ENCODE measurements at places on chromosomes 3 and 15.

GRCh38 chr3:186108106-186108940 is 566 bp downstream of the ETV5 start:
- DNase-seq, result peak; percentile 52

DNA sequence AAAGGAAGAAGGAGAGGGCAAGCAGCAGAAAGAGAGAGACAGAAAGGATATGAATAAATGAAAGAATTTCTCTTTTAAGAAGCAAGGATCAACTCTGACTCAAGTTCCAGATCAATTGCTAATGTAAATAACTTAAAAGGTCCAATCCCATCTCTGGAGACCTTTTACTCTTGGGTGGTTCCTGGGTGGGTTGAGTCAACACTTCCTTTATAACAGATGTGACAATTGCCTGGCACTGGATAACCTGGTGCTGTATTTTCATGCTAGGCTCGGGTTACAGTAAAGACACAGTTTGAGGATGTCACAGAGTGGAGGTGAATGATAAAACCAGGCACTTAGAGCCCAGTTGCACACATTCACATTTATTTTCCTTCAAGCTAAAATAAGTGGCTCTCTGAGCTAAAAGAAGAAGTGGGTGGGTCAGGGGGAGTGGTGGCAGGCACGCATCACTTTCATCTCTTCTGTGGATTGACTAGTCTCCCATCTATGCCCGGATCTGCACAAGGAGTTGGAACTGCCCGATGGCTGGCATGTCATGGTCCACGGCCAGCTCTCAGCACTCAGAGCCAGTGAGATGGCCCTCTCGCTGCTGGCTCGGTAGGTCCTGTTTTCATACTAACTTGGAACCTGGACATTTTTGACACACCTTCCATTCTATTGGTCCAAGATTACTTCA is 465.8 kb downstream of the FOXP1 start:
- peak; percentile 38 for DNase-seq

DNA sequence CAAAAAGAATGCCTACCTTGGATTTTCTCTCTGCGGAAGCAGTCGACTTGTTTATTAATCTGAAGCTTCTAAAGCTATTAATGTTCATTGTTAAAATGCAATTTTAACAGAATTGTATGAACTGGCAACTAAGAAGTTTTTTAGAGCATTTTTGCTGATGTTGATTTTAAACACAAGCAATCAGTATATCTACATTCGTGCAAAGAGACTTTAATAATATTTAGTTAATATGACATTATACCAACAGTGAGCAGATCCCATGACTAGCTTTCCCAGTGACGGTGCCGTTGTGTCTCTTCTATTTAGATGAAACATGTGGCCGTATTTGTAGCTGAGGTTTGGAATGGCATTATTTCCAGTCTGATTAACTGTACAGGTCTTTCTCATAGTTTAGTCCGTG is 88.0 kb downstream of the PEX5L start:
- no peak for DNase-seq

GRCh38 chr15:86444527-86444926 is 364.9 kb downstream of the AGBL1 start:
- DNase-seq, result no peak

DNA sequence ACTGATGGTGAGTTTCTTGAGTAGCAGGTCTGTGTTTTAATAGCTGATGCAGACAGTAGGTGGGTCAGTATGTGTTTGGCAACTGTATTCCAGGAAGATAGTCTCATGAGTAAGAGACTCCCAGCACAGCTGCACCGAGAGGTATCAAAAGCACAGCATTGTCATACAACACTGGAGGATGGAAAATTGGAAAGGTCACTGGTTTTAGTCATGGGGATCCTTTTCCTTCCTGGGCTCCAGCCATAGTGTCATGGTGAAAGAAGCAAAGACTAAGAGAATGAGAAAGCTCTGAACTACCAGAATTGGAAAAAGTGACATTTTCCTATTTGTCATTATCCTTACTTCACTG is 61.5 kb downstream of the P3H2 start:
- DNase-seq, result no peak

DNA sequence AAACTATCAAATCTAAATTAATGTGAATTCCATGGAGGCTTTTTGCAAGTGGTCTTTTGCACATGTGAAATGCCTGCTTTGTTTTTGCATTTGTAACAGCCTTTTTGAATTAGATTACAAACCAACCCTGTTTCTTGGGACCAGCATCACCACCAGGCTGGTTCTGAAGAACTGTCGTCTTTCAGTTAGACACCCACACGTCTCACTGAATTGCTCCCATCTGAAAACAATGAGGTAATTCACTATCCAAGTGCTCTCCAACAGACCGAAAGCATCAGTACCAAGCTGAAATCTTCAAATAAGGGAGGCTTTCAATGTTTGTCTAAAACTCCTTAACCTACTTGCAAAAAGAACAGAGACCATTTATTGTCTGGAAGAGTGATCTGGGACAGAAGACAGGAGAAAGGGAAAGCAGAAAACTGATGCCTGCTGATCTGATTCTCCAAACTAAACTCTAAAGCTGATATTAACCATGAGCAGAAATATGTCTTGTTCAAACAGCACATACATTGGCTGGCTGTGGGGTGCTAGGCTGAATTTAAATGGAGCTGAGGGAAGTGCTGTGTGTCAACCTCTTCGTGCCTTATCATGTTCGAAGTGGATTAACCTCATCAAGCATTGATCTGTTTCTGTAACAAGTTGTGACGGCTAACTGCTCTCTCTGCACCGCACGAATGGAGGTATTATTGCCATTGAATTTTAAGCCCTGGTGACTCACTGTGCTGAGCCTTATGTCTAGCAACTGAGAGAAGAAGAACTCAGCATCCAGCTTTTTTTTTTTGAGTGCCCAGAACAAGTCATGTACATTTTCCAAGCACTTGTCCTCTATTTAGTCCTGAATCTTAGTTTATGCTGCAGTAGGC is 213.7 kb upstream of the P2RY1 start:
- DNase-seq, result no peak

DNA sequence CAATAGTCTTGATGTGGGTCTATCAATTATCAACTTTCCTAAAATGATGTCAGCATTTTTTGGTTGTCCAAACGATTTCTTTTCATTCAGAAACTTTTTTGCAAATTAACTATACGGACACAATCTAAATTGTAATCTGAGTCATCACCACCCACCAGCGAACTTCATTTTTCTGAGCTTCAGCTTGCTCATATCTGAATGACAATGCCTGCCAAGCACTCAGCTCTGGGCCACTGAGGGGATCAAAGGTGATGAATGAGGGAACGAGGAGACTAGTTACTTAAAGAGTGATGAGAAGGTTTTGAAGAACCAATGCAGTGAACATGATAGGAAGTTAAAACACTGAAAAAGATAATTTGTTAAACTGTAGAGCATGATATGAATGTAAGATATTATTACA is 14.9 kb upstream of the TBC1D23 start:
- no peak for DNase-seq

DNA sequence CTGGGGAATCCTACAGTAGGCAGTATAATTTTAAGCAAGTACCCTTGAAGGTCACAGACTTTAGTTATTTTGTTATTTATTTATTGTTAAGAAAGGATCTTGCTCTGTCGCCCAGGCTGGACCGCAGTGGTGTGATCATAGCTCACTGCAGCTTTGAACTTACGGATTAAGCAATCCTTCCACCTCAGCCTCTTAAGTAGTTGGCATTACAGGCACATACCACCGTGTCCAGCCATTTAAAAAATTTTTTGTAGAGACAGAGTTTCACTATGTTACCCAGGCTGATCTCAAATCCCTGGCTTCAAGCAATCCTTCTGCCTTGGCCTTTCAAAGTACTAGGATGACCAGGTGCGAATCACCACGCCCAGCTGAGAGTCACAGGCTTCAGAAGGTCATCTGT is 22.1 kb upstream of the SH3BP5 start:
- DNase-seq, result no peak

GRCh38 chr3:178097576-178097975 is 438.7 kb upstream of the KCNMB2 start:
- no peak for DNase-seq

- no peak for DNase-seq
Measured at GRCh38 chr3:10358309-10358980, 37.5 kb upstream of the SEC13 start.

DNA sequence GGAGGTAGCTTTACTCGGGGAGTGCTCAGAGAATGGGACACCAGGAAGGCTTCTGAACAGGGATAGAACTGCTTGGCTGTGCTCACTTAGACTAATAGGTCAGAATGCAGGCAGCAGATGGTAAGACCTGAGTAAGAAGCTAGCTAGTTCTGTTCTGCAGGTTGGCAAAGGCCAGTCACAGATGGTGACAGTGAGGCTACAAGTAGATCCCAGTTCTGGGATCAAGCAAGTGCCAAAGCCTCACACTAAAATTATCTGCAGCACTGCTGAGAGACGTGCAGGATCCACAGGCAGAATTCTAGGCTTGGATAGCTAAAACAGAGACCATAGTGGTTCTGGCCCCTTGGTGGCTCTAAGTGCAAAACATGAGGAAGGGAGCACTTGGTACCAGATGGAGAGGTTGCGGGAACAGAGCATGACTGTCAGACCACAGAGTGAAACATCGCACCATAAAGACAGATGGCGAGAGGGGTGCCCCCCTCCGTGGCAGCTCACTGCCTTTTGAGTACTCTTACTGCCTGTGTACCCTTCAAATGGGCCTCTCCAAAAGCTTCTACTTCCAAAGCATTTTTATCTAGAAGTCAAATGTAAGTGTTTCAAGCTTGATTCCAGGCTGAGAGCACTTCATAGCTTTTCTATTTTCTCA is 3.6 kb upstream of the GLCE start:
- no peak for DNase-seq
